ENCODE measurements at places on chromosomes 1 and 21.

DNA sequence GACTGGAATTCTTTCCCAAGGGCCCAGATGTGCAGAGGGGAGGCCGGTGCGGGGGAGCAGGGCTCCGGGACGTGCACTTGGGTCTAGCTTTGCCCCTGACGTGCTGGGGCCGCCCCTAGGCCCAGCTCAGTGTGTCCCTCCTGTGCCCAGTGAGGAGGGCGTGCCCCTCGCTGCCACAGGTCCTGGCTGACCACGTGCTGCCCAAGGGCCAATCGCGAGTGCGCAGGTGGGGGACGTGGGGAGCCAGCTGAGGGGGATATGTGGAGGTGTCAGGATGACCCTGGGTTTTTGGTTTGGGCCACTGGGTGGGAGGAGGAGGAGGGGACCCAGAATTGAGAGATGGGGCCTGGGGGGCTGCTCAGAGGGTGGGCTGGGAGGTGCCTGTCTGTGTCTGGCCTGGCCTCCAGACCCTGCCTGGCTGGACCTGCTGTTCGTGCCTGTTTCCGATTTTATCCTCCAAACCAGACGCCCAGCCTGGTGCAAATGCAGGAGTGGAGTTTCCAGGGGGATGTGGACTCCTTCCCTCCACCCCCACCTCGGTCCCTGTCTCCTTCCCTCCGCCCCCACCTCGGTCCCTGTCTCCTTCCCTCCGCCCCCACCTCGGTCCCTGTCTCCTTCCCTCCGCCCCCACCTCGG is 6.1 kb upstream of the RNF223 start:
- no peak for DNase-seq

DNA sequence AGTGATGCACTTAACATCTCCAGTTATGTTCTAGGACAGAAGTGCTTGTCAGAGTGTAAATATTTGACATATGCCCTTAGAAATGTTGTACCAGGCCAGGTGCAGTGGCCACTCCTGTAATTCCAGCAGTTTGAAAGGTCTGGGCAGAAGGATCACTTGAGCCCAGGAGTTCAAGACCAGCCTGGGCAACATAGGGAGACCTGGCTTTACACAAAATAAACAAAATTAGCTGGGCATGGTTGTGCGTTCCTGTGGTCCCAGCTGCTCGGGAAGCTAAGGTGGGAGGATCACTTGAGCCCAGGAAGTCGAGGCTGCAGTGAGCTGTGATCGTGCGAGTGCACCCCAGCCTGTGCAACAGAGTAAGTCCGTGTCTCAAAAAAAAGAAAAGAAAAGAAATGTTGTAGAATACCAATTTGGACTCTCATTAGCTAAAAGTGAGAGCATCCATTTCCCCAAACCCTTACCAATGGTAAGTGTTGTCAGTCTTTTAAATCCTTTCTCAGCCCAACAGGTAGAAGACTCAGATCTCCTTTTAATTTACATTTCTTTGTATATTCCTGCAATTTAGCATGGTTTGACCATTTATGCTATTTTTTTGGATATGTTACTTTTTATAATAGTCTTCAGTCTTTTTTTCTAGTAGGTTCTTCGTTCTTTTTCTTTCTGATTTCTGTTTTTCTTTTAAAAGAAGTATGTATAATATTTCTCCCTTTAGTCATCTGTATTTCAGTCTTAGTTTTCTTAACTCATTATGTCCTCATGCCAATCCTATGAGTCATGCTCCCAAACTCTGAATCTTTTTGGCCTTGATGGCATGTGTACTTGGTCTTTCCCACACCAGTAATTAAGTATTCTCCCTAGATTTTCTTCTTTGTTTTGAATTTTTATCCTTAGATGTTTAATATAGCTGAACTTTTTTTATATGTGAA is 74.4 kb downstream of the CAMTA1 start:
- no peak for DNase-seq

- no peak for DNase-seq
Observed at GRCh38 chr1:217435204-217435603, 195.7 kb downstream of the GPATCH2 start.

- no peak for DNase-seq
Observed at GRCh38 chr1:52192436-52192835, 50.5 kb downstream of the ZFYVE9 start.

DNA sequence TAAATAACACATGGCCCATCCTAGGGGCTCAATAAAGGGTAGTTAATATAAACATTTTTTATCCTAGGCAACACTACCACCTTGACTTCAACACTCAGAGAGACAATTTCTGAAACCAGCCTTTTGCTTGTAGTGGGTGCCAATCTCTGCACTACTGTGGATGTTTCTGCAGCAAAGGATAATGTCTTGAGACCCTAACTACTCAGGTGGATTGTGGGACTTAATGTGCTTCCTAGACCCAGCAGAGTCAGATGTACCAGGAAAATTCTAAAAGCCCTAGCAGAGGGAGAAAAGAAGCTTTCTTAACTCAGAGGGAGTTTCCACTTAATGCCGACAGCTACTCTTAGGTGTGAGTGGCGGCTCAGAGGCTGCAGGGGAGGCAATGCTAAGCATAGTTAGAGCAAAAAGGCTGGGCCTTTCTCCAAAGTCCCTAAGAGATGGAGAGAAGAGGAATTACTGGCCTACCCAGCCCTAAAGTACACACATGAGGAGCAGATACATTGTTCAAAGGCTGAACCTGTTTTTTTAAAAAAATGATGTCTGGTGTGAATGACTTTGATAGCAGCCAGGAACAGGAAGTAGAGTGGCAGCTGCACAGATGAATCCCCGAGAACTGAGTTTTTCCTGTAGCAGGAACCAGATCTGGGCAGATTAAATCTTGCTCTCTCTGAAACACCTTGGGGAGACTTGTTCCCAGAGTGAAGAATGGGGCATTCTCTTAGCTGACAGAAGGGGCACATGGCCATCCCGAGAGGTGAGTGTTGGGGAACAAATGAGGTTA is 33.5 kb upstream of the ABCD3 start:
- no peak for DNase-seq

- no peak for DNase-seq
Observed at GRCh38 chr1:44808063-44808937, at the start of gene BTBD19. BTBD19 (plus strand) TSS chr1:44808523; CDS start chr1:44808821, 298 bp downstream.

- peak; percentile 59 for DNase-seq
Observed at GRCh38 chr1:218361298-218362065, 16.3 kb downstream of the TGFB2 start.

DNA sequence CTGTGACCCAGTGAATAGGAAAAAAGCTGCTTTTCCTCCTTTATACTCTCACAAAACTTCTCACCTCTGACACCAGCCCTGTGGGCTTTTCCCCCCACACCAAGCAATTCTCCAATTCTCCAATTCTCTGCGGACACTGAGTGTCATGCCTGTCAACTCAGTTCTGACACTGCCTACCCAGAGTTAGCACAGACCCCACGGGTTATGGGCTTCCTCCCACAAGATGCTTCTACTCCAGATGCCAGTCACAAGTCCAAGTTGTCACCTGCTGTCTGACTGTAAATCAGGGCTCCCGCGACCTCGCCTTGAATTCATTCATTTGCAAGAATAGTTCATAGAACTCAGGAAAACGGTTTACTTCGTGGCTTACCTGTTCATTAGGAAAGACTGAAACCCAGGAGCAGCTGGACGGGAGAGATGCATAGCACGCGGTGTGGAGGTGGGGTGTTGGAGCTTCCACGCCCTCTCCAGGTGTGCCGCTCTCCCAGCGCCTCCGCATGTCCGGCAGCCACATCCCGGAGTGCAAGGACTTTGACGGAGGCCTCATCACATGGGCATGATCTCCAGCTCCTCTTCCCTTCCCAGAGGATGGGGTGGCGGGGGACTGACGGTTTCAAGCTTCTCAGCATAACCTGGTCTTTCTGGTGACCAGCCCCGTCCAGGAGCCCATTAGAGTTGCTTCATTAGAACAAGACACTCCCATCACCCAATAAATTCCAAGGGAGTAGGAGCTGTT is 154.7 kb downstream of the PGBD5 start:
- DNase-seq: no peak

- peak; percentile 44 for DNase-seq
Observed at GRCh38 chr1:43414634-43415223, 25.0 kb downstream of the SZT2 start.

- no peak for DNase-seq
Observed at GRCh38 chr1:38815903-38816627, 43.5 kb downstream of the RRAGC start.

DNA sequence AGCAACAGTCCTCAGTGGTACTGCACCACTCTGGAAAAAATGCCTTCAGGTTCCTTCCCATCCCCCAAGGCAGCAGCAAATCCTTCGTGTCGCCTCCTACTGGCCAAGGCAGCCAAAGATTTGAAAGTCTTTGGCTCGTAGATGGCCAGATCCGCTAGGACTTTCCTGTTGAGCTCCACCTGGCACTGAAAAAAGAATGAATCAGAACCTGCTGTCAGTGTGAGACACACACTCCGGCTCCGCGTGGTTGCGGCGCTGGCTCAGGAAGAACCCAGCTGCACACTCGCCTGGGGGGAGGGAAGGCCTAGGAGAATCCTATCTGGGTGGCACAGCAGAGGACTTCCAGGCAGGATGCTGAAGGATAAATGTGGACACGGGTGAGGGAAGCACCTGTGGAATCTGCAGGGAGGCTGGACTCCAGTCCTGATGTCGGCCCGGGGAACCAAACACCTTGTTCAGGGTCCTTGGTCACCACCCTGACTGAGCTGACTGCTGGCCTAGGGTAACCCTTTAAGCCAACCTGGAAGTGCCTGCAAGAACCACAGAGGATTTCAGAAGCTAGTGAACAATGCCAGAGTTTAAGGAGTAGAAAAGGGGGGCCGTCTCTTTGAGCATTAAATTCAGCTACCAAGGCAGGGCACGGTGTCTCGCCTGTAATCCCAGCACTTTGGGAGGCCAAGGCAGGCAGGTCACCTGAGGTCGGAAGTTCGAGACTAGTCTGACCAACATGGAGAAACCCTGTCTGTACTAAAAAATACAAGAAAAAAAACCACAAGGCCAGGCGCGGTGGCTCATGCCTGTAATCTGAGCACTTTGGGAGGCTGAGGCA is 3.2 kb upstream of the CCNL2 start:
- peak; percentile 40 for DNase-seq

DNA sequence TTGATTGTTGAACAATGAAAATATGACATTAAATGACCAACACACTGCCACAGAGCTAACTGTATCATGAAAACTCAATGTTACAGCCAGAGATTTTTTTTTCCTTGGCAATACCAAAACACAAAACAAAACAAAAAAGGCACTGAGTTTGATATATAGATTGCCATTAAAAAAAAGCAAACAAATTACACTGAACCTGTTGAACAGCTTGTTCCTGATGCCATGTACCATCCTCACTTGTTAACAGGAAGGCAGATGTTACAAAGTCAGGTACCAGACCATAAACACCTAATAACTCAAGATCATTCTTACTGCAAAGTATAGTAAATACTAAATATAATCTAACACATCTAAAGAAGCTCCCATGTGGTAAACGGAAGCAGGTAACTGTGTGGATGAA is 75.2 kb downstream of the ZNF644 start:
- no peak for DNase-seq

GRCh38 chr1:27650539-27651175 is 15.7 kb upstream of the FGR start:
- DNase-seq: peak; percentile 14

DNA sequence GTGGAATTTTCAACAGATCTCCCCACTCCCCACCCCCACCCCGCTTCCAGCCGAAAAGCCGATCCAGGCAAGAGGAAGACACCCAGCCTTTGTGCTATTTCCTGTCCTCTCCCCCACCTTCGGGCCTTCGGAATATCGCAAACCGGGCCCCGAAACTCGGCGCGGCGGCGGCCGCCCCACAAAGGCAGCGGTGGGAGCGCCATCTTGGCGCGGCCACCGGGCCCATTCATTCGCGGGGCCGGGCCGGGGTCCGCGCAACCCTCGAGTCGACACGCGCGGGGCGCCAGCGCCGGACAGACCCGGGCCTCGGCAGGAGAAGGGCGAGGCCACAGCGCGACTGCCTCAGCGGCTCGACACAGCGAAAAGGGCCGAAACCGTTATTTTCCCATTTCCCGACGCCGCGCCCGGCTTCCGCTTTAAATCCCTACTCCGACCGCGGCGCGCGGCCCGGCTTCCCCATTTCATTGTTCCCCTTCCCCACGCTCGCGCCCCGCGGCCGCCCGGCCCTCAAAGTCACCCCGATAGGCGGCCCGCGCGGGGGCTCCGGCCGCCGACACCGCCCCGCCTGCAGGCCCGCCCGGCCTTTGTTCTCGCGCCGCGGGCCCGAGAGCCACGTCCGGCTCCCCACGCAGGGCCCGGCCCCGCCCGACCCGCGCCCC is 911 bp downstream of the GNB1 start:
- DNase-seq: no peak

DNA sequence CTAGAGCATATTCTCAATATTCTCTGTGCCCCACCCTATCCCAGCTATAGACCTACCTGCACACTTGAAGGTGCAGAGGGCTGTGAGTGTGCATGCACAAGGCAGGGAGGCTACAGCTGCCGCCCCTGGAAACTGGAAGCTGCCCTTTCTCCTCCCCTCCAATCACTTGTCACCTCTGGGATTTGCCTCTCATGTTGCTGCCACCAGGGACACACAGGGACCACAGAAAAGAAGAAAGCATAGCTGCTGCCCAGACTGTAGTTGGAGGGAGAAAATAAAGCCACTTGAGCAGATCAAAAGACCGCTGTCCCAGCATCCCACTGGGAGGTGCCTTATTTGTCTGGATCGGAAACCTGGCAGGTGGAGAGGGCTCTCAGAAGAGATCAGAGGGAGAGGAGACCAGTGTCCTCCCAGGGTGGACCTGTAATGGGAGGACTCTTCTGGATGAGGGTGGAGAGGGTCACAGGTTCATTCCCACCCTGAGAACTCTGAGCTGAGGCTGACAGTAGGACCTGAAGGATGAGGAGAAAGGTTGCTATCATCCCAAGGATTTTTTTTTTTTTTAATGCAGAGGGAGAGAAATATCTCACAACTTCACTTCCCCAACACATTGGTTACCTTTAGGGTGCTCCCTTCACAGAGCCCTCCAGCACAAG is 7.6 kb upstream of the INPP5B start:
- DNase-seq: no peak

DNA sequence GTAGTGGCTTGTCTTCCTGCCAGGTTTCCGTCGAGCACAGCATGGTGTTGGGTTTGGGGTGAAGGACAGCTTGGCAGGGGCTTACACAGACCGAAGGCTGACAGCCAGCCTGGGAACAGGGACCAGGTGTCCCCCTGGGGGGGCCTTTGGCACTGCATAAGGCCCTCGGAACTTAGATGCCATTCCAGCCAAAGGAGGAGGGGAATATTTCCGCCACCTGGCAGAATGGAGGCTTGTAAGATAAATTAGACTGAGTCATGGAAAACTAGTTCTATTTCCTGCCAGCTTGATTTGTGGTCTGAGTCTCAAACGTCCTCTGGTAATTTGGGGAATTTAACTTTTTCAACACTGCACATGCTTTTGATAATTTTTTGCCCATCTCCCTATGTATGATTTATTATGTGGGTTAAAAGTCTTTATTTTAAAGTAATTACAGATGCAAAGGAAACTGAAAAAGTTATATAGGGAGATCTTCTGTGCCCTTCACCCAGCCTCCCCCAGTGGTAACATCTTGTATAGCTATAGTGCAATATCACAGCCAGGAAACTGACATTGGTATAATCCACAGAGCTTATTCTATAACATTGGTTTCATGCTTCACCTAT is 11.5 kb upstream of the TMEM51 start:
- DNase-seq: no peak

GRCh38 chr21:42685036-42685435 is 31.6 kb downstream of the PDE9A start:
- DNase-seq: no peak
